ENCODE measurements at places on chromosomes 7 and 10. TPM values are rescaled to one million over a fixed set of nuclear protein-coding genes. Genes with fewer than 3 reads are reported as not detected.

Gene CNPY1
- total RNA-seq, result not detected

Gene ABCA13
- total RNA-seq, result 2.8 TPM

Gene MTURN
- total RNA-seq, result 36.3 TPM

Gene SLC26A5
- 0.23 TPM for total RNA-seq

Gene PGAM2
- total RNA-seq, result 12.9 TPM

Gene SPDYE6
- total RNA-seq, result not detected

Gene TMEM140
- 19.4 TPM for total RNA-seq

Gene AGBL3
- total RNA-seq, result 4.1 TPM

Gene HOXA4
- 2.3 TPM for total RNA-seq

Gene HPS6
- 22.8 TPM for total RNA-seq

Gene PPP1R9A
- total RNA-seq, result 30.5 TPM

Gene MEST
- 18.6 TPM for total RNA-seq

Gene PALD1
- total RNA-seq, result 15.5 TPM

Gene CALY
- 0.92 TPM for total RNA-seq

DNA sequence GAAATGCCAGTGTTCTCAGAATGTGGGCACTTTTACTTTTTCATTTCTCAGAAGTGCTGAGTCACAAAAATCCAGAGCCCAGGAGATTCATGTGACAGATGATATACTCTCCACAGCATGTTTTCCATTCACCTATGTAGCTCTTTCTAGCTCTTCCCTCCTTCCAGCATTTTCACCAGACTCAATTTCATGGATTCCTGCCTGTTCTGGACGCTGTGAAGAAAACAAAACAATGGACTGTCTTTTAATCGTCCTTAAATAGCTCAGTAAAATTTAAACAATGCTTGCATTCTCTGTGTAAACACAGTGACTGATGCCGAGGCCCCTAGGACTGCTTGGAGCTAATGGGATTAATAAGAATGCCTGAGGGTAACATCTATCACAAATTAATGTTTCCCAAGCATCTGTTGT, 25.5 kb downstream of the ZNF713 start:
- DNase-seq, result no peak

GRCh38 chr7:4266270-4267040, 415.6 kb upstream of the FOXK1 start:
- no peak for DNase-seq

GRCh38 chr7:119696336-119696735, 576.6 kb upstream of the KCND2 start:
- no peak for DNase-seq

DNA sequence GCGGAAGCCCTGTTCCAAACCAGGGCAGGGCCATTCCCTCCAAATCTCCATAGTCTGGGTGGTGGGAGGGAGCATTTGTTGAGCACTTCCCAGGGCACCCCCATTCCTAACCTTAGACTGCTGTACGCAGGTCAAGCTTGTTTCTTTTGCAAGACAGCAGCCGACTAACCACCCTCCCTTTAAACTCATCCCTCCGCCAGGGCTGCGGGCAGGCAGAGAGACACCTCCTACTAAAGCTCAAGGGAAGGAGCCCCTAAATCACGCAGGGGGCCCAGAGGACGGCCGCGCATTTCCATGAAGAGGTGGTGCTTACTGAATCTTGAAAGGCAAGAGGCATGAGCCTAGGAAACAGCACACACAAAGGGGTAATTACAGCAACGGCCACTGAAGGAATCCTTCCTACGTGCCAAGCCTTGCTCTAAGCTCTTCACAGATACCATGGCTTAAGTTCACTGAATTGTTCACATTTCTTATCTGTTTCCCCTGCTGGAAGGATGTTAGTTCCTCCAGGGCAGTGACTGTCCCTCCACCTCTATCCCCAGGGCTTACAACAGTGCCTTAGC, 90.0 kb downstream of the PROSER2 start:
- no peak for DNase-seq

- no peak for DNase-seq
Observed at GRCh38 chr7:18754766-18755165, 259.2 kb downstream of the HDAC9 start.

- DNase-seq, result no peak
Observed at GRCh38 chr10:7662522-7662921, 4.2 kb downstream of the ITIH5 start.

DNA sequence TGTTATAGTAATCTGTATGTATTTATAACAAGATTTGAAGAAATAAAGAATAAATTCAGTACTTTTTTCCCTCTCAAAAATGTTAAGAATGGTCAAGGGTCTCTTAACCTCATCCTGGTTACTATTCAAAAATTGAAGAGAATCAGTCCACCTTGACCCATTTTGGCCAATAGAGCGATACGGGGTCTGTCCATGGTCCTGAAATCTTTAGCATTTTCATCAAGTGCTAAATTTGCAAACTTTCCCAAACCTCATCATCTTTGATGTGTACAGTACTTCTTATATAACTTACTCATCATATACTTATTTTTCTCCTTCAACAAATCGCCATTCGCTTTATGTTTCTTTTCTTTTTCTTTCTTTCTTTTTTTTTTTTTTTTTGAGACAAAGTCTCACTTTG, 23.6 kb downstream of the TMEM178B start:
- no peak for DNase-seq

DNA sequence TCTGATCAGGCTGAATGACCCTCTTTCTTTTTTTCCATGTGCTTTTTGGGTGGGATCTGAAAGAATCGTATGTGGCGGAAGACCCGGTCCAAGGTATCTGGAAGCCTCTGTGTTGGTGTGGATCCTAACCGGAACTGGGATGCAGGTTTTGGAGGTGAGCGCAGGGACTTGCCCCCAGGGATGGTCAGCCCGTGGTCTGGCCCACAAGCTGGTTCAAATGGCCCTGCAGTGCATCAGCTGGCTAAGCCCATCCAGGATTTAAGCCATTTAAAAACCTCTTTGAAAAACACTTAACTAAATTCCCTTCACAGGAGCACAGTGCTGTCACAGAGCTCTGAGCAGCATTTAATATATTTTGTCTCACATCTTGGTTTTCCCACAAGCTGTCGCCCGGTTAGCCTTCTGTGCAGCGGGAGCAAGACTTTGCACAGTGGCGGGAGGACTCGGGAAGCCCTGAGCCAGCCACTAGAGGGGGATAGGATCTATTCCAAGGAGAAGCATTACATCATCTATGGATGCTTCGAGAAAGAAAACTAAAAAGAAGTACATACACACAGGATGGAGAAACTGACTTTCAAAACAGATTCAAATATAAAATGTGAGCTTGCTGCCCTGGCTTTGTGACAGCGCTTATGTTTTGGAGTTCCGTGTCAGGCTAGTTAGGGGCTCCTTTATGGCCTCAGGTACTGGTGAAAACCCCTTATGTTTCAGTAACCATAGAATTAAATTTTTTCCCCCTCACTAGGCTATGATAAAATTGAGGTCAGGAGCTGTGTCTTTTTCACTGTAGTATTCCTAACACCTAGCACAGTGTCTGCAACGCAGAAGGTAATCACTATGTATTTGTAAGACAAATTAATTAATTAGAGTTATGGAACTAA, 11.3 kb downstream of the CPA2 start:
- DNase-seq, result peak; percentile 51

DNA sequence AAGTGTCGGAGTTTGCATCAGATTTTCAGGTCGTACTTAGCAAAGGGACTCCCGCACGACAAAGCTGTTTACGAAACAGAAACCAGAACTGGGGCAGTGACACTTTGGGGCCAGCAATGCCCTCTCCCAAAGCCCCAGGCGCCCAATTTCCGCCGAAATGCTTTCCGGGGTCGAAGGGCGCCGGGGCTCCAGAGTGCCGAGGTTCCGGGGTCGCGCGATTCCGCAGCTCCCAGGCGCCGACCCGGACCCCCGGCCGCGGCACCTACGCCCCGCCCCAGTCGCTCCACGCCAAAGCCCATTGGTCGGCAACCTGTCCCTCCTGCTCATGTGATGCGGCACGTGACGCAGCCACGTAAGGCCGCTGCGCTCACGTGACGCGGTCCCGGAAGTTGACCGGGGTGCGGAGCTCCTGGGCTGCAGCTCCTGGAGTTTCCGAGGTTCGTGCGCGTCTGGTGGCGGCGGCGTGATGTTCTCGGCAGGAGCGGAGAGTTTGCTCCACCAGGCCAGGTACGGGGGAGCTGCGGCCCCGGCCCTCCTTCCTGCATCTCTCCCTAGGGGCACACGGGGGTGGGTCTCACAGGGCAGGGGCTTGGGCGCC, at the start of gene AP5Z1:
AP5Z1 (plus strand) TSS at position 374 of the 598 bp plus-strand sequence; CDS start at position 467, 93 bp downstream.
- DNase-seq, result peak; percentile 96

DNA sequence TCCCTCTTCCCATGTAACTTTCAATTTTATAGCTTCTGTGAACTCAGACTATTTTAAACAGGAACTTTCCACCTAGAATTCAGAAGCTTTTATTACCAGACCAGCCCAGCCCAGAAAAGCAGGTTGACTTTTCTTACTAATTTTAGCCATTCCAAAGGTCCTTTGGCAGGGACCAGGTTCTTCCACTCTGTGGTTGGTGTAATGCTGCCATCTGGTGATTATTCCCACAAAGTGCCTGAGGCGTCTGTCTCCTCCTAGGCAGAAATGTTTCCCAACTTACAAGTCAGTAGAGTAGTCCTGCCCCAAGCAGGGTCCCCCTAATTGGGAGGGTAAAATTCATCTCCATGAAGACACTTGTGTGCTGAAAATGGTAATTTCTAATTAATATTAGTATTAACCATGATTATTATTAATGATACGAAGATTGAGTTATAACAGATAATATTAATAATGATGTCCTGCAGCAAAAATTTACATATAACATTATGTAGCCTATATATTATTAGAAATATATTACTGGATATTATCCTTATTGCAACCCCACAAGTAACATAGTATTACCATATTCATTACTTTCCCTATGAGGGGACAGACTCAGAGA, 53.0 kb upstream of the PPP1R17 start:
- DNase-seq, result peak; percentile 61

DNA sequence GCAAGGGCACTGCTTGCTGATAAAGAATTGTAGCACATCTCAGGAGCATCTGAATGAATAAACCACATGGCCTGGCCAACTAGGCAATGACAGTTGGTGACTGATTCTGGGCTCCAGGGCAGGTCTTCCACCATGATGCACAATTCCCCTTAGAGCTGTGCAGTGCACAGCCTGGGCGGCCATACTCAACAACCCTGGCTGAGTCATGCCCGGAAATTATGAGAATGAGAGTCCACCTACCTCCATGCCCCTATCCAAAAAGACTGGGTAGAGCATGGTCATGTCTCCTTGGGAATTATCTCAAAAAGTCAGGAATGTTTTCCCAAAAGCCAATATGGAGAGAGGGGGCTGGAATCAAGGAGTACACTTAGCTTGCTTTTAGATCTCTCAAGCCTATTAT, 425.6 kb downstream of the PLXNA4 start:
- no peak for DNase-seq

DNA sequence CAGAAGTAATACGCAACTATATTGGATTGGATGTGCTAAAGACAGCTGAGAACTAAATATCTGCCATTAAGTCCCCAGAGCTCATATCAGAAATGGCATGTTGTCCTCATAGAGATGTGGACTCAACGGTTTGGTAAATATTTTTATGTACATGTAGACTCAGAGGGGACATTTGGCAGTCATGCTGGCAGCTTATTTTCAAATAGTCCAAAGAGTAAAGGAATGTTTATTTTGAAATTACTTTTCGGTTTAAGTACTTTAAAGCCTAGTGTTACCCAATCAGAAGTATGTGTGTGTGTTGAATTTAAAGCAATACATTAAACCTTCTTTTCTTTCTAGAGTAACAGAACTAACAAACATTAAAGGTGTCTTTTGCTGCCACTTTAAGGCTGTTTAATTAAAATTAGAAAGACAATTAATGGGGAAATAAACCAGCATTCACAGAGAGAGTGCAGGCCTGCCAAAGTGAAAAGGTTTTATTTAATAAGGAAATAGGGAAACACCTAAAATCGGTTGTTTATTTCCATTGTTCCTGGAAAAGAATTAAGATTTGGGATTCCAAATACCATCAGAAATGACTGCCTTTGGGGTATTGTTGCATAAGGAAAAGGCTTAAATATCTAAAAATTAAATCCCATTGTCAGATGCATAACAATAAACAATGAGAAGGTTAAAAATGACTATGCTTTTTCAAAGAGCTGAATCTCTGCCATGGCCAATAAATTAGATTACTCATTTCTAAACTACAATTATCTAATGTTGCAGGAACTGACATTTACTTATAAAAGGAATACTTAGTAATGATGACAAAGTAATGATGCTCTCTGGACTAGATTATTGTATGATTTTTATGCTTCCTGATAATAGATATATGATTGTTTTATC, 113.4 kb upstream of the AHR start:
- DNase-seq, result no peak

- DNase-seq, result no peak
Observed at GRCh38 chr10:27490807-27491206, 13.3 kb upstream of the RAB18 start.

GRCh38 chr7:151936207-151936606, 20.0 kb upstream of the GALNTL5 start:
- DNase-seq, result no peak

- DNase-seq, result peak; percentile 39
Observed at GRCh38 chr7:37732253-37732652, 48.7 kb downstream of the GPR141 start.

DNA sequence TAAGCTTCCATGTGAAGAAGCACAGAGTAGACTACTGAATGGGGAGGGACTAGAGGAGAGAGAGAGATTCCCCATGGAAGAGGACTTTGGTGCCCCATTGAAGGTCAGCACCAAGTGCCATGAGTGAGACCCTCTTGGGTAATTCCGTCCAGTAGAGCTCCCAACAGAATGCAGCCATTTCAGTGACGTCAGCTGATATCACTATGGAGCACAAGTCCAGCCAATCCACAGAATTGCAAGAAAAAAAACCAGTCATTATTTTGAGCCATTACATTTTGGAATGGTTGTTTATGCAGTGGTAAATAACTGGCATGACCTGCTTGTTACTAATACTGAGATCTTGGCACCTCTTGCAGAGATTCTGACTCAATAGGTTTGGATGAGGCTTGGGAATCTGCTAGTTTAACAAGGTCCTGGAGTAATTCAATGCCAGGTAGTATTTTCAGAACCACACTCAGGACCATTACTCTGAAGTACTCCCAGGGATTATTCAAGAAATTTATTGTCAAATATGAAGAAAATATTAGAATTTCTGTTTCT, 52.6 kb upstream of the SP8 start:
- DNase-seq, result no peak

DNA sequence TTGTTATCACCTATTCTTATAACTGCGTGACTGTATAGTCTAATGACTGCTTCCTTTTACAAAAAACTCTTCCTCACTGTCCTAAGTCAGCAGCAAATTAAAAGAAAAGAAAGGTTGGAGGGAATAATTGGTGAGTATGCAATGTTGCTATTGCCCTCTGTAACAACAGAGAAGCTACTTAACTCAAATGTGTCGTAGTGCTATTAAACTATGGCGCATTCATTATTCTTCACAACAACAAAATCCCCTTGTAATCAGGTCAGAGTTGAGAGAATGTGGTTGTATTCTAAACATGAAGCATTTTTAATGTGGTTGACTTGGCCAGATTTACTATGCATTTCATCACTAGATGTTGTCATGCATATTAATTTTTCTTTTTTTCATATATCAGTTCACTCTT, 897.8 kb upstream of the PHF14 start:
- DNase-seq, result no peak

GRCh38 chr7:106668861-106669524, 8.0 kb upstream of the CCDC71L start:
- no peak for DNase-seq

Measured in mucosa of gallbladder (tissue), 1 donor.